ENCODE measurements at places on chromosomes 11 and 22.

DNA sequence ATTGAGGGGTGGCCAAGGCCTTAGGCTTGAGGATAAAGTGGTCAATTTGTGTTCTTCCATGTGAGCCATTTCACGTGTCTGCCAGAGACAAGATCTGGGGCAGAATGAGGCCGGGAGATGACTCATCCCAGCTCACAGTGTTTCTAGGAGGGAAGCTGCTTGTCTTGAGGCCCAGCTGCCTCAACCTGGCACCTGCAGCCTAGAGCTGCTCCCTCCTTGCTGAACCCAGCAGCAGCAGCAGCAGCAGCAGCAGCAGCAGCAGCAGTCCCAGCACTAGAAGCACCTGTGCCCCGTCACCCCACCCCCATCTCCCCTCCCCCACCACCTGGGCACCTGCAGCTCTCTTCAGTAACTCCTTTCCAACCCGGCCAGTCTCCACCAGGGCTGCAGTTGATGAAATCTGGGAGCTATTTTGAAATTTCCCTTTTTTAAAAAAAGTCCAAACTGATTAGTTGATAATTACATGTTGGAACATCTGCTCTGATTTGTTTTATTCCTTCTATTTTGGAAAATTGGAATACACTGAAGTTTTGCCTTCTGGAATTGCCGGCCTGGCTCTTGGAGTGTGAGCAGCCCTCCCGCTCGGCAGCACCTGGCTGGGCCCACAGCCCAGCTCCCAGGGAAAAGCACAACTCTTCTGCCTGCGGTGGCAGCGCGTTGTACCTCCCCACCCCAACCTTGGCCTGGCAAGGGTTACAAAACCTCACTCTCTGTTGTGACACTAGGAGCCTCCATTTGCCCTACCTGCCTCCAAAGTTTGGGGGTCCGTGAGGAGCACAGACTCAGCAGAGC lies 143.5 kb downstream of the NXPE2 start:
- DNase-seq = no peak

DNA sequence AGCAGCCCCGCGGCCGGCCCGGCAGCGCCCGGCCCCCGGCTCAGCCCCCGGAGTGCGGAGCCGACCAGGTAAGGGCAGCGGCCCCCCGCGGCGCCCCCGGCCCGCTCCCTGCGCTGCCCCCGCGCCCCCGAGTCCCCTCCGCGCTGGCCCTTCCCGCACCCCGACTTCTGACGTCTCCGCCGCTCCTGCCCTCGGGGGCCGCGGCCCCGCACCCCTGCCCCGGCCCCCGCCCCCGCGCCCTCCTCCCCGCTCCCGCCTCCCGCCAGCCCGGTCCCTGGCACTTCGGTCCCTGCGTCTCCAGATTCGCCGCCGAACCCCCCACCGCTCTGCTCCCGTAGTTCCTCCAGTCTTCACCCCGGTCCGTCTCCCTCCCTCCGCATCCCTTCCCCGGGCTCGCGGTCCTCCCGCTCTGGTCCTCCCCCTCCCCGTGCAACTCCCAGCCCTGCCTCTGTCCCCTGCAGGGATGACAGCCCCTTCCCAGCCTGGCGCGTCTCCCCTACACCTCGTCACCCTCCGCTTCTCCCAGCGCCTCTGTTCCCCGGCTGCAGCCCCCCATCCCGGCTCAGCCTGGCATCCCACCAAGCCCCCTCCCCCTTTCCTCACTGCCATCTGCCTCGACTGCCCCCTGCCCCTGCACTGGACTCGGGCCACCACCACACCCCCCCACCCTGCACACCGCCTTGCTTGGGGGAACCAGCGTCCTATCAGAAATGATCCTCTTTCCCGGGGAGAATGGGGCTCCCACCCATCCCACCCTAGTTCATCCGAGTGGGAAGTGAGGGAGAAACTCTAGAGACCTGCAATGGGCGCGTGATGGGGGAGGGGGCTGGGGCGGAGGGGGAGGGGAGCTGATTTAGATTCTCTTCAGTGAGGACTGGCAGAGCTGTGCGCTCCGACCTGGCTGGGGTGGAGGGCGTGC lies 531 bp downstream of the GRIK4 start:
- DNase-seq = no peak

- DNase-seq = no peak
These were observed 111.0 kb downstream of the ST3GAL4 start for GRCh38 chr11:126466236-126467045.

- no peak for DNase-seq
These were observed 61.7 kb downstream of the BRD1 start for GRCh38 chr22:49765951-49766350.

GRCh38 chr11:2266586-2267305 lies 3.6 kb downstream of the ASCL2 start:
- no peak for DNase-seq

- DNase-seq = no peak
These were observed 66.9 kb upstream of the RRM1 start for GRCh38 chr11:4027746-4028145.

GRCh38 chr11:65159012-65159411 lies 11.0 kb upstream of the SPDYC start:
- DNase-seq = no peak

- DNase-seq = no peak
These were observed 17.6 kb upstream of the LIN7C start for GRCh38 chr11:27524155-27524554.

DNA sequence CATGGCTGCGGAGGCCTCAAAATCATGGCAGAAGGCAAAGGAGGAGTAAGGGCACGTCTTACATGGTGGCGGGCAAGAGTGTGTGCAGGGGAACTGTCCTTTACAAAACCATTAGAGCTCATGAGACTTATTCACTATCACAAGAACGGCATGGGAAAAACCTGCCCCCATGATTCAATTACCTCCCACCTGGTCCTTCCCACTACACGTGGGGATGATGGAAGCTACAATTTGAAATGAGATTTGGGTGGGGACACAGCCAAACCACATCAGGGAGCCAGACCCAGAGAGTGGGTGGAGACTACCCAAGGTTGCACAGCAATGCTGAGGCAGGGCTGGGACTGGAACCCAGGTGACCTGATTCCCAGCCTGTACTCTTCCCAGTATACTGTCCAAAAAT lies 8.6 kb upstream of the TMPRSS6 start:
- DNase-seq = no peak

Measured in CD4-positive, alpha-beta T cell treated with Interleukin-6 for 4 hours (primary cell).